Choroid plexus epithelial cell (primary cell): ENCODE measurements at places on chromosomes 2 and 18.

DNA sequence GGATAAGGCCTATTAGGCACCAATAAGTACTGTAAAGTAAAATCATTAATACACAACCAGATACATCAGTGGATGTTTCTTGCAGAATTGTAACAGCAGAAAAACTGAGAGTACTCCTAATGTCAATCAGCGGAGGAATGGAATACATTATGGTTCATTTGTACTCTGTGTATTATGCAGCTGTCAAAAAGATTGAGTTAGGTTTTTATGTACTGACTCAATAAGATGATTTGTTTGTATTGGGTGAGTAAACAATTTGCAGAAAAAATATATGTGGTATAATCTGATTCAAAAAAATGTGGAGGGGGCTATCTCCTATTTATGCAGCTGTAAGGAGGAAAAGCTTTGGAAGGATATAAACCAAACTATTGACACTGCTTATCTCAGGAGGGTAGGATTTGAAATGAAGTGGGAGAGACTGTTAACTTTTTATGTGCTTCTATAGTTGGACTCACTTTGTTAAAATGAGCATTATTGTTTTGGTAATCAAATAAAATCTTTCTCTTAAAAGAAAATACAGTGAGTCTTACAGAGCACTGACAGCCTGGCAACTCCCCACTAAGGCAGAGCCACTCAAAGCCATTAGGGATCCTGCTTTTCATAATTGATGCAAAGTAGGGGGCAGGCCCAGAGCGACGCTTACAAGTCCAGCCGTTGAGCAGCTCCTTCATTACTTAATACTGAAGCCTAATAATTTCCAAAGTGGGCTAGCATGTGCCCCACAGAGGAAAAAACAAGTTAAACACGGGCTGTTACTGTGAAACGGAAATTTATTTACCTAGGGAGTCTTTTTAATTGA, 168.8 kb downstream of the PHLPP1 start:
- no peak for DNase-seq

DNA sequence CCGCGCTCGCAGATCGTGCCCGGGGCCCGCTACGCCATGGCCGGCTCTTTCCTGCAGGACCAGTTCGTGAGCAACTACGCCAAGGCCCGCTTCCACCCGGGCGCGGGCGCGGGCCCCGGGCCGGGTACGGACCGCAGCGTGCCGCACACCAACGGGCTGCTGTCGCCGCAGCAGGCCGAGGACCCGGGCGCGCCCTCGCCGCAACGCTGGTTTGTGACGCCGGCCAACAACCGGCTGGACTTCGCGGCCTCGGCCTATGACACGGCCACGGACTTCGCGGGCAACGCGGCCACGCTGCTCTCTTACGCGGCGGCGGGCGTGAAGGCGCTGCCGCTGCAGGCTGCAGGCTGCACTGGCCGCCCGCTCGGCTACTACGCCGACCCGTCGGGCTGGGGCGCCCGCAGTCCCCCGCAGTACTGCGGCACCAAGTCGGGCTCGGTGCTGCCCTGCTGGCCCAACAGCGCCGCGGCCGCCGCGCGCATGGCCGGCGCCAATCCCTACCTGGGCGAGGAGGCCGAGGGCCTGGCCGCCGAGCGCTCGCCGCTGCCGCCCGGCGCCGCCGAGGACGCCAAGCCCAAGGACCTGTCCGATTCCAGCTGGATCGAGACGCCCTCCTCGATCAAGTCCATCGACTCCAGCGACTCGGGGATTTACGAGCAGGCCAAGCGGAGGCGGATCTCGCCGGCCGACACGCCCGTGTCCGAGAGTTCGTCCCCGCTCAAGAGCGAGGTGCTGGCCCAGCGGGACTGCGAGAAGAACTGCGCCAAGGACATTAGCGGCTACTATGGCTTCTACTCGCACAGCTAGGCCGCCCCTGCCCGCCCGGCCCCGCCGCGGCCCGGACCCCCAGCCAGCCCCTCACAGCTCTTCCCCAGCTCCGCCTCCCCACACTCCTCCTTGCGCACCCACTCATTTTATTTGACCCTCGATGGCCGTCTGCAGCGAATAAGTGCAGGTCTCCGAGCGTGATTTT, 7.6 kb downstream of the TBR1 start:
- no peak for DNase-seq

DNA sequence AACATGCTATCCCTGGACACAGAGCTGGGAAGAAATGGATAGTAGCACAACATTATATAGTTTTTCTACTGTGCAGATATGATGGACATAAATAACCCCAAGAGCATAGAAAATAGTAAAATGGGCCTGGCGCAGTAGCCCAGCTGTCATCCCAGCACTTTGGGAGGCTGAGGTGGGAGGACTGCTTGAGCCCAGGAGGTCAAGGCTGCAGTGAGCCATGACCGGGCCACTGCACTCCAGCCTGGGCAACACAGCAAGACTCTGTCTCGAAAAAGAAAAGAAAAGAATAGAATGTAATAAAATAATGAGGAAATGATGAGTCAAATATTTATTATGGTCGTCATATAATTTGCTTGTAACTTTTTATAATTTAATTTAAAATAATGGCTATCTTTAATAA, 7.5 kb upstream of the GAREM2 start:
- no peak for DNase-seq

DNA sequence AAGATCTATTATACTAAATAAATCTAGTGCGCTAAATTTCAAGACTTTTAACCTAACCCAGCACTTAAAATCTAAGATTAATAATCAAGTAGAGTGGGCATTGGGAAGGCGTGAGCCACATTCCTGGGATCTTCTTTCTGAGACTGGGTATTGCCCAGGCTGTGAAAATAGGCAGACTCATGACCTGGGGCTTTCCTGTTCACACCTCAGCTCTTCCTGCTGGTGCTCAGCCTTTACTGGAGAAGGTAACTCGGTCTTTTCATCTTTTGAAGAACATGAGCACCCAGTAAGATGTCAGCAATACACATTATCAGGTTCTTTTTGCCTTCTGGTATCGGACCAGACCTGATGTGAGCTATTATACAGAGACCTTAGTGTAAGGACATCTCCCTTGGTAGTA, 500.5 kb downstream of the PLCL1 start:
- no peak for DNase-seq

- DNase-seq, result no peak
These were observed 24.3 kb upstream of the ARHGAP25 start for GRCh38 chr2:68710336-68710735.

GRCh38 chr2:27962006-27962405, 71.5 kb downstream of the BABAM2 start:
- no peak for DNase-seq

DNA sequence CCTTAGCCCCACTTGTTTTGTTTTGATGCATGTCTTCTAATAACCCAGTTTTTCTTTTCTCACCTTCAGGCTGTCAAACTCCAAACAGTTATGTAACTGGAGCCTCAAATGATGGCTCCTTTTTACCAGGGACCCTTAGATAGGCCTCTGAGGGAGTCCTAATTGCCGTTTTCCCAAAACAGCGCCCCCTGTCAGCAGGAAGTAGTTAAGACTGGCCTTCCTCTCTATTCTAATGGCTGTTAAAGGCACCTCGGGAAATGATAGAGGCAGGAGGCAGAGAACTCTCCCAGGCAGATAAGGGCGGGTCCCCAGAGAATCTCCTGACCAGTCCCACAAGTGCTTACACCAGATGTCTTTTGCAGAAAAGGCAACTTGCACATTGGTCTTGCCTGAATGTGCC, 123.2 kb downstream of the KCNS3 start:
- DNase-seq, result no peak

GRCh38 chr2:185628985-185629384, 109.6 kb upstream of the FSIP2 start:
- peak; percentile 1 for DNase-seq

DNA sequence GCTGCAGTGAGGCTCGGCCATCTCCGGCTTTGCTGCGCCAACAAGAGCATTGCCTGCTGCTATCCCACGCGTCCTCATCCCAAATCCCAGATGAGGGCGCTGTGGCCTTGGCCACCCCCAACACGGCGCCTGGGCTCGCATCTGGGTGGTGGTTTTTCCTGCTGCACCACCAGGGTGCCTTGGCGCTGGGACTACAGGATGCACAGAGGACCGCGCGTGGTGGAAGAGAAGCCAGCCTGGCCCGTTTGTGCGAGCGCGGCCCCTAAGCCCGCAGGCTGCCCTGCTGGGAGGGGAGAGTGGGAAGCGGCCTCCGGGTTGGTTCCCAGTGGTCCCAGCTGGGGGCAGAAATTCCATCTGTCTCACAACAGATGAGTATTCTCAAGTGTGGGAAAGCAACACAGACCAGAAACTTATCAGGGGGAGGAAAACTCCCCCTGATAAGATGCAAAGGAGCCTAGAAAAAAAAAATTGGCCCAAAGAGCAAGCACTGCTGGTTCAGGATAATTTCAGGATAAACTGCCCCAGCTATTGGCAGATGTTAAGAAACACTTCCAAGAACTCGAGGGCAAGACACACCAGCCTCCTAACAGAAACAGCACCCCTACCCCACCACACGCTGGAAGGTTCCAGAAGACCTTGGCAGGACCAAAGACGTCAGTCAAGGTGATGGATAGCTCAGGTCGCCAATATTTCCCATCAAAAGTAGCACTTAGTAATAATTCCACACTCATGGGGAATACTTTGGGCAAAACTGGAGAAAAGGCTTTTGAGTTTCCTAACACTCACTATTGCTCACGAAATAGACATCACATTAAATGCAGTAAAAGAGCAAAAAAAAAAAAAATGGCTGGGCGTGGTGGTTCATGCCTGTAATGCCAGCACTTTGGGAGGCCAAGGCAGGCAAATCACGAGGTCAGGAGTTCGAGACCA, 152.1 kb downstream of the PXDN start:
- peak; percentile 92 for DNase-seq

GRCh38 chr2:19026261-19026660, 332.2 kb downstream of the OSR1 start:
- no peak for DNase-seq

DNA sequence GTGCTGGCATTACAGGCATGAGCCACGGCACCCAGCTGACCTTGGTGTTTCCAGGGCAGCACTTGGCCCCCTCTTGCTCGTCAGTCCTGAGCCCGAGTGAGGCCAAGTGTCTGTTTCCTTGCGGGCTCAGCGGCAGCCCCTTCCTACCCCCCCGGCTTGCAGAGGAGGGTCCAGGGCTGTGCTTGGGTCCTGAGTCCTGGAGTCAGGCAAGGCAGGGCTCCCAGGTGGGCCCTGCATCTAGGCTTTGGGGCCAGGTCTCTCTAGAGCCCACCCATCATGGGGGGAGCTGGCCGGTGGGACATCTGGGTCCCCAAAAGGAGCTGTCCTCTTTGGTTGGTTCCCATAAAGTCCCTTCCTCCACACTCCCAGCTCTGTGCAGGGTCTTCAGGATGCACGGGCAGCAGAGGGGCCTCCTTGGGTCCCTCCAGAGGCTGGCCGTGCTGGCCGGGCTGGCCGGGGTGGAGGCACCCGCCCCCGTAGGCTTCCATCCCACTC, 63.7 kb upstream of the HPCAL1 start:
- no peak for DNase-seq

GRCh38 chr18:49934457-49934856, 121.1 kb upstream of the ACAA2 start:
- peak; percentile 80 for DNase-seq

DNA sequence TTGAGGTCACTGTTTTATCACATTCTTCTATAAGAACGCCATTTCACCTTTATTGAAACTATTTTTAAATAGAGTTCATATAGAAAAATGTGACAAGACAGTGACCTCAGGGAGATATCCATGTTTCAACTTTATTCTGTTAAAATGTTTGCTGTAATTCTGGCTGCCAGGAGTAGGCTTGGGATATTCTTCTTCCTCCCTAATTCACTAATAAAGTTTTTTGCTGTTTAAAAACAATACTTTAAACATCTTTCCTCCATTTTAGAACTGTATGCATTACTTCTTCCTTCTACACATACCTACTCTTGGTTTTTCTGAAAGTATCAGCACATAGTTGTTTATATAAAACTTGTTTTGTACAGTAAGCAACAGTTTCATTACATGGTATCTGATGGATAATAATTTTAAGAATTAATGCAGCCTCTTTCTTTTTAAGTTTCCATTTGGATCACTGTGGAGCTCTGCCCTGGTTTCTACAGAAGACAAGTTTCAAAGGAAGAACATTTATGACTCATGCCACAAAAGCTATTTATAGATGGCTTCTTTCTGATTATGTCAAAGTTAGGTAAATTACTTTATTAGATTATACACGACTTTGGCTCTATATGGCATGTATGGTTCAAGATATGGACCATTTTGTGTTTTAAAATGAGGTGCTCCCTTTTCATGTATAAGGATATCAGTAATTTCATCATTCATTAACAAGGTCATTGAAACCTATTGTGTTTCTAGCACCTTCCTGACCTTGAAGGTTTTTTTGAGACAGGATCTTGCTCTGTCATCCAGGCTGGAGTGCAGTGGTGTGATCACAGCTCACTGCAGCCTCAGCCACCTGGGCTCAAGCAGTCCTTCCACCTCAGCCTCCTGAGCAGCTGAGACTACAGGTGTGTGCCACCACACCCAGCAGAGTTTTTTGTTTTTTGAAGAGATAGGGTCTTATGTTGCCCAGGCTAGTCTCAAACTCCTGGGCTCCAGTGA, 7.2 kb downstream of the CPSF3 start:
- peak; percentile 66 for DNase-seq

- DNase-seq, result no peak
These were observed 74.8 kb downstream of the AKAIN1 start for GRCh38 chr18:5122272-5122671.

DNA sequence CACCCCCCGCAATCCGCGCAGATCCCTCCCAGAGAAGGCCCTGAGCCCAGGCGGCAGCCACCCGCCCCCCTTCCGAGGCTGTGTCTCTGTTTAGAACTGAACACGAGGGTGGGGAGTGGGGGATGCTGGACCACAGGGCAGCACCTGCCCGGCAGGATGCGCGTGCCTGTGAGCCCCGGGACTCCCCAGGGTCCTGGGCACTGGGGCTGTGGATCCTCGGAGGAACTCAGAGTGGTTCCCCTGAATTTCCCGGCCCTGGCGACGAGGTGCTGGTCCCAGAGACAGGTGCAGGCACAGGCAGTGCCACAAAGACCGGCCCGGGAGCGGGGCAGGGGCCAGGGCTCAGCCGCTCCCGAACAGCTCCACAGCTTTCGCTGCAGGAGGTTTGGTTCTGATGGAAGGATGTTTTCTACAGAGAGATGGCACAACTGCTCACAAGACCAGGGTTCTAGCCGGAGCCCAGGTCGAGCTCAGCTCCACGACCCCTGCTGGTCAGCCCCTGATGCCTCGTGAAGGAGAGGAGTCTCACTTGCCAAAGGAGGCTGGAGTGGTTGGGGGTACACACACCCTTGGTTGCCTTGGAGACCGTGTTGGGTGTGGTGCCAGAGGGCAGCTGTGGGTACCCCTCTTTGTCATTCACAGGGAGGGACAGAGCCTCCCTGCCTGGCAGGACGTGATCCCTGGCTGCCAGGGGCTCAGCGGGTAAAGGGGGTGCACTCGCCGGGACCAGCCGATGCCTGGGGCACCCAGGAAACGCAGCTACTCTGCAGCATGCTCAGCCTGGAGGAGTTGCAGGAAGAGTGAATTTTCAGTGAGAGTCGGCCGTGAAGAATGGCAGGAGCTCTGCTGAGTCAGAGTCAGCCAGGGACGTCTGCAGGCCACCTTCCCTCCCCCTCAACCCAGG, 4.4 kb upstream of the NEU4 start:
- peak; percentile 17 for DNase-seq

- DNase-seq, result no peak
These were observed 47.0 kb downstream of the CHST9 start for GRCh38 chr18:27138079-27138478.

GRCh38 chr18:74500372-74500771, 4.2 kb downstream of the CNDP2 start:
- DNase-seq, result no peak

GRCh38 chr2:173997269-173997668, 32.1 kb upstream of the SP3 start:
- peak; percentile 59 for DNase-seq

GRCh38 chr18:59219672-59220163, at the start of gene GRP:
Gene GRP, plus strand, starts transcription at chr18:59220158. Its CDS starts 108 bp downstream, at chr18:59220266.
- no peak for DNase-seq
